ENCODE measurements at places on chromosomes 6 and 20. TPM values are rescaled to one million over a fixed set of nuclear protein-coding genes. Genes with fewer than 3 reads are reported as not detected.

DNA sequence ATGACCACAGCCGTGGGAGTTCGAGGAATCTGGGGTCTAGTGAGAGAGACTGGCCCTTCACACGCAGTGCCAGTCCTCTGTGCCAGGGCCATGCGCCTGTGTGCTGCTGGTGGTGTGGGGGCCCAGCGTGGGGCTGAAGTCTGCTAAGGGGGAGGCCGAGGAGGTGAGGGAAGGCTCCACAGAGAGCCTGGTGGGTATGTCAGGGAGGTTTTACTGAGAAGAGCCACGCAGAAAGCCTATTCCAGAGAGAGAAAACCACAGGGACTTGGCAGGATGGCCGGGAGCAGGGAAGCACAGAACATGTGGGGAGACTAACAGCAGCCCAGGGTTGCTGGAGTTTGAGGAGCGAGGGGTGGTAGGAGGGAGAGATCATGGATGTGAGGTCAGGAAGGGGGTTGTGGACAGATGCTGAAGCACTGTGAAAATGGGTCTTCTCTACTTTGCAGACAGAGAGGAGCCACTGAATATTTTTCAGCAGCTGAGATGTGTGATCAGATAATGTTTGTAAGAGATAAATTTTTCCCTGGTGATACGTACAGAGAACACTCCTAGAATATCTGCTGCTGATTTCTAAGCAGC lies 35.3 kb downstream of the DUSP22 start:
- H3K27me3 ChIP-seq, result no peaks in the 10 kb centered on the region
- H3K4me3 ChIP-seq, result no peak overlapping the region
- no peaks in the 10 kb centered on the region for H3K36me3 ChIP-seq

DNA sequence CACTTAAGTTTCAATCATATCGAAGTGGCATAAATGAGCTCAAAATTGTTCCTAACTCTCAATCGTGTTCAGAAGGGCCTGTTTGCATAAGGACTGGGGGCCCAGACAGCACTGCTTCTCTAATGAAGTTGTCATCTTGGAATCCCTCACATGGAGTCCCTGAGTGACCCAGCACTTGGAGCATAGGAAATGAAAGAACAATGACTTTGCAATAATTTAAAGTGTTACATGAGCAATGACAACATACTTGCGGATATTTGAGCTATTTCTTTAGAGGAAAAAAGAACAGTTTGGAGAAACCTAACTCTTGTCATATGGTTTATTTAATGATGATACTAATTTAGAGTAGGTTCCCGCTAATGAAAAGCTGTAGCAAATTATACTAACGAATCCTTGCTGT lies 239.9 kb downstream of the TSHZ2 start:
- H3K27me3 ChIP-seq, result no peaks in the 10 kb centered on the region

DNA sequence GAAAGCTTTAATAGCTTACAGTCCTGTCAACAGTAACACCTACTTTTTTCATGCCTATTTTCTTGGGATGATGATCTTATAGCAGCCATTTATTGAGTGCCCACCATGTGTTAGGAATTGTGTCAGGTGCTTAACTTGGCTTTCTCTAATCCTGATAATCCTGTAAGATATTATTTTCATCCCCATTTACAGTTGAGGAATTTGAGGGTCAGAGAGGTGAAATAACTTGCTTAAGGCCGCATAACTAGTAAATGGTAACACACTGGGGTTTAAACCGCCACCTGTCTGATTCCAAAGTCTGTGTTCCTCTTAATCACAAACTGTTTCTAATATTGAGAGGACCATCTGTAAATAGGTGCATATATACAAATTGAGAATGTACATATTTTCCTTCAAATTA lies 55.5 kb downstream of the NCOA3 start:
- H3K36me3 ChIP-seq, result no peaks in the 10 kb centered on the region
- no peak overlapping the region for H3K27ac ChIP-seq
- no peaks in the 10 kb centered on the region for H3K27me3 ChIP-seq
- no peak overlapping the region for H3K4me3 ChIP-seq
- DNase-seq, result no peak
- peaks cover 9% of the 10 kb centered on the region for H3K4me1 ChIP-seq

DNA sequence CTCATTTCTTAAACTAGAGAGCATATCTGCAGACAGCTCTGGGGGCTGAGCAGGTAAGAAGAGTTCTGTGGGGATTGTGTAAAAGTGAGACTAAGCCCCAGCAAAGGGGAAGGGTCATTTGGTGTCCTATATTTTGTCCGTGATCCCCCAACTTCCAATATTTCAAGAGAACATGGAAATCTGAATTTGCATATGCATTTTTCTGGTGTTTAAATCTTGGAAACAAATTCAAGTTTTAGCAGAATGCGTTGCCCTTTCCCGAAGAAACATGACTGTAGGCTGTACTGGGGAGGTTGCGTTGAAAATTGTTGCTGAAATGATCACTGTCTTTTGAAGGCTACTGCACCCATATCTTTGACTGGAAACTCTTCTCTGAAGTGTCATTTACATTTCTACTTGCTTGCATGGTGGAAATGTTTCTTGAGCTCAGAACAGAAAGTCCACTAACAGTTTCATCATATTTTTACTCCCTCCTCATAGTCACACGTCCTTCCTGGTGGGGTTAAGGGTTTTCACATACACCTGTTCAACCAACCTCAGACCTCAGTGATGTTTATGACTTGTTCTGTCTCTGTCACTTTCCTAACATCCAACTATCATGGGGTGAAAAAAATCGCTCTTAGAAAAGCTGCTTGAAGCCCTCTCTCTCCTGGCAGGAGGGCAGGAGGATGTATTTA lies 140.3 kb downstream of the BCAS1 start:
- no peaks in the 10 kb centered on the region for H3K36me3 ChIP-seq
- peaks cover 5% of the 10 kb centered on the region for H3K4me1 ChIP-seq
- no peak overlapping the region for H3K27ac ChIP-seq

The MAFB gene
- polyA plus RNA-seq, result 10.4 TPM

DNA sequence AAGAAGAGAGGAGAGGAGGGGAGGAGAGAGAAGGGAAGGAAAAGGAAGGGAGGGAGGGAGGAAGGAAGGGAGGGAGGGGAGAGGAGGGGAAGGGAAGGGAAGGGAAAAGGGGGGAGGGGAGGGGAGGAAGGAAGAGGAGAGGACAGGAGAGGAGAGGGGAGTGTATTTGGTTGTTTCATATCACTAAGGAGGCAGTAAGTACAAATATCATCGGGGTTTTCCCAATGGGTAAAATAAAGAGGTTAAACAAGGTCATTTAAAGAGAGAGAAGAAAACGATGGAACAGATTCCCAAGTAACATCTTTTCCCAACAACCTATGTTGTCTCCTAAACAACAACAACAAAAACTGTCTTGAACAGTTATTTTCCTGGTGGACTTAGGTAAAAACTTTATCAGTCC lies 43.6 kb downstream of the MBOAT1 start:
- H3K4me3 ChIP-seq, result no peak overlapping the region
- DNase-seq, result no peak
- H3K27ac ChIP-seq, result no peak overlapping the region
- H3K27me3 ChIP-seq, result no peaks in the 10 kb centered on the region

The RIPOR2 gene
- polyA plus RNA-seq, result 1.7 TPM

The RNF144B gene
- 9.4 TPM for polyA plus RNA-seq

The VTA1 gene
- polyA plus RNA-seq, result 32.9 TPM

The OR11A1 gene
- polyA plus RNA-seq, result not detected

The COL19A1 gene
- polyA plus RNA-seq, result 0.60 TPM

GRCh38 chr20:59645761-59646171 lies 41.4 kb downstream of the PHACTR3 start:
- no peak overlapping the region for H3K4me3 ChIP-seq
- no peaks in the 10 kb centered on the region for H3K27me3 ChIP-seq
- no peak for DNase-seq

The PROKR2 gene
- polyA plus RNA-seq, result not detected

- H3K4me1 ChIP-seq, result no peaks in the 10 kb centered on the region
- H3K4me3 ChIP-seq, result no peak overlapping the region
- H3K36me3 ChIP-seq, result peaks cover 42% of the 10 kb centered on the region
- no peak for DNase-seq
- H3K27me3 ChIP-seq, result no peaks in the 10 kb centered on the region
- peak overlapping the region; percentile 35 for H3K27ac ChIP-seq
Measured at GRCh38 chr6:42690151-42690702, 32.2 kb downstream of the PRPH2 start.

The POU5F1 gene
- polyA plus RNA-seq, result 7.9 TPM

DNA sequence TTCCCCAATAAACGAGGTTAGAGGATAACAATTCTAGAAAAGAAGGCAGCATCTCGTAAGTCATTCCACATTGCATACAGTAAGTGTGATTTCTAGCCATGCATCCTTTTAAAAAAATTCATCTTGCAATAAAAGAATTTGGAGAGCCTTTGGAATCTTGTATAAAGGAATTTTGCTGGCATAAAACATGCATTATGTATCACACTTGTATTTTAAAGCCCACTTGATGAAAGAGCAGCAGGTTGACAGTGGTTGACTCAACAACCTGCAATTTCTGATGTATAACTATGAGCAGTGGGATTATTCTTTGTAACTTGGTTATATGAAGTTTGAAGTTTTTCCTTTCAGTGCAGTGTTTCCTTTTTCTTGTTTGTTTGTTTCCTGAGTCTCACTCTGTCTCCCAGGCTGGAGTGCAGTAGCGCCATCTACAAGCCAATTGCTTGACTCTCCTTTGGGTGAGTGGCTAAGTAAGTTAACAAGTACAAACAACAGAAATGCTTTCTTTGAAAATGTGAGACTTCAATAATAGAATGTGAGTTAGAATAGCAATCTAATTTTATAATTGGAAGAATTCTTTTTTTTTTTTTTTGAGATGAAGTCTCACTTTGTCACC lies 39.9 kb downstream of the JARID2 start:
- H3K27me3 ChIP-seq, result no peaks in the 10 kb centered on the region
- no peak overlapping the region for H3K4me3 ChIP-seq
- H3K4me1 ChIP-seq, result peaks cover 9% of the 10 kb centered on the region
- DNase-seq, result no peak

DNA sequence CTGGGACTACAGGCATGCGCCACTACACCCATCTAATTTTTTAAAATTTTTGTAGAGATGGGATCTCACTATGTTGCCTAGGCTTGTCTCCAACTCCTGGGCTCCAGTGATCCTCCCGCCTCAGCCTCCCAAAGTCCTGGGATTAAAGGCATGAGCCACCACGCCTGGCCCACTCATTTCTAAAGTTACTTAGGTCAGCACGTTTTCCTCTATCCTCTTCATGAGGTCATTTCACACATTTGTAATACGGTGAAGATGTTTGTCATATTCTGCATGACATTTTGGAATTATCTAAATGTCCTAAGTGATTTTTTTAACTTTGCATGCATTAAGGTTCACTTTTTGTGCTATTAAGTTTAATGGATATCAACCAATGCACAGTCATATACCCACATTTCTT lies 11.9 kb upstream of the SOX12 start:
- no peak overlapping the region for H3K4me3 ChIP-seq
- DNase-seq, result no peak
- H3K27ac ChIP-seq, result no peak overlapping the region
- no peaks in the 10 kb centered on the region for H3K27me3 ChIP-seq
- H3K36me3 ChIP-seq, result peaks cover 2% of the 10 kb centered on the region
- H3K4me1 ChIP-seq, result peaks cover 8% of the 10 kb centered on the region
